Islet precursor cell (in vitro differentiated cells): ENCODE measurements at places on chromosomes 3 and 15.
A peak's percentile ranks its signal among the peaks of the same experiment; 100 is the strongest.

GRCh38 chr3:41997702-41998550 lies 36.0 kb upstream of the ULK4 start:
- no peak for DNase-seq

GRCh38 chr15:77541421-77542181 lies 91.1 kb downstream of the LINGO1 start:
- DNase-seq: peak; percentile 81

DNA sequence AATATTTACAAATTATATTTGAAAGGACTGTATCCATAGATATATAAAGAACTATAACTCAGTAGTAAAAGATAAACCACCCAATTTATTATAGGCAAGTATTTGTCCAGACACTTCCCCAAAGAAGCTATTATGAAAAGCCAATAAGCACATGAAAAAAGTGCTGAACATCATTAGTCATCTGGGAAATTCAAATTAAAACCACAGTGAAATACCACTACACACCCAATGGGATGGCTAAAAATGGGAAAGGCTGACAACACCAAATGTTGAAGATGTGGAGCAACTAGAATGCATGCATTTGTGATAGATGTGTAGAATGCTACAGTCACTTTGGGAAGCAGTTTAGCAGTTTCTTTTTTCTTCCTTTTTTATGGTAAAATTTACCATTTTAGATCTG lies 147.0 kb downstream of the PDE8A start:
- DNase-seq: no peak

DNA sequence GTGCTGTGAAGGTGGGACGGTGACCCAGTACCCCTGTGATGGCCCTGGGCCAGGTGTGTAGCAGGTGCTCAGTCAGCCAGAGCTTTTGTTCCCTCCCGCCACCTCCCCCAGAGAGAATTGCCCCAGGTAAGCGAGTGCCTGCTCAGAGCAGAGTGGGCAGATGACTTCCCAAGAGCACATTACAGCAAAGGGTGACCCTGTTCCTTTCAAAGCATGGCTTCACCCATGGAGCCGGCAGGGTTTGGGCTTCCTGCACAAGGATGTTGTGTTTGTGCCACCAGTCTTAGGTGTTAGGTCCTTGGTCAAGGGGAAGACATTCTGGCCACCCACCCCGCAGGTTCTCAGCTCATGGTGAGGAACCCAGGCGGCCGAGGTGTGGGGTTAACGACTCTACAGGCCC lies 30.7 kb downstream of the SLC6A6 start:
- DNase-seq: no peak

GRCh38 chr3:55074796-55075195 lies 146.9 kb upstream of the LRTM1 start:
- no peak for DNase-seq

- DNase-seq: peak; percentile 61
Measured at GRCh38 chr3:149010504-149010951, 19.2 kb downstream of the GYG1 start.

GRCh38 chr3:111970376-111970775 lies 8.4 kb upstream of the ABHD10 start:
- no peak for DNase-seq

DNA sequence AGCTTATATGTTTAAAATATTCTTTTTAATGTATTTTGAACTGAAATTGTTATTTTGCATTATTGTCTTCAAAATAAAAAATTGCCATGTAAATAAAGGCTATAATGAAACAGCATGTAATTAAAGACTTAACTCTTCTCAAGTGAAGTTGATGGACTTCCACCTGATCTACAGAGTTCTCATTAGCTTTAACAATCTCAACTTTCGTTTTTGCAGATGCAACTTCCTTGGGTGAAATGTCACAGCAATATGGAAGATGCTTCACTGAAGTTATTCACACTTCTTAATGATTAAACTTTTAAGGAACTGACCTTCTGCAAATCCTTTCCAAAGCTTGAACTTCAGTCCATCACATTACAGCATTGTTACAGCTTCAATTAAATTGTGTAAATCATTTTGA lies 63.6 kb downstream of the OSTN start:
- no peak for DNase-seq

GRCh38 chr3:149581681-149582370 lies 76.0 kb downstream of the WWTR1 start:
- DNase-seq: peak; percentile 94

- DNase-seq: no peak
Measured at GRCh38 chr3:49172551-49173041, 1.2 kb downstream of the KLHDC8B start.

GRCh38 chr3:31551646-31552045 lies 18.9 kb downstream of the STT3B start:
- DNase-seq: no peak

- DNase-seq: no peak
Measured at GRCh38 chr3:132062535-132062934, 27.7 kb upstream of the CPNE4 start.

DNA sequence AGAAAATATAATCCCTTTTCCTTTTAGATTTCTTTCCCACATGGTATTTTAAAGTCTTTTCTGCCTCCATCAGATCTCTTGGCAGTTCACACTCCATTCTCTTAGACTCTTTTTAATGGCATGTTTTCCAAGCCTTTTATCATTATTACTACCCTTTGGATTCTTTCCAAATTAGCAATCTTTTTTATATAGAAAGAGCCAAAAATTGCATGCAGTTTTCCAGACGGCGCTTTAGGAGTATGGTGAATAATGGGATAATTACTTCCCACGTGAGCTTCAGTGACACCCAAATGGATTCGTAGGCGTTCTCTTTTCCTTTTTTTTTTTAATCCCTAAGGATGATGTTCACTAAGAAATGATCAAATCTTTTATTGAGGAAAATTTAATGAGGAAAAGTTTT lies 354.8 kb upstream of the DNAJC19 start:
- DNase-seq: no peak

GRCh38 chr3:176505878-176506621 lies 691.2 kb downstream of the TBL1XR1 start:
- DNase-seq: peak; percentile 73

- DNase-seq: no peak
Measured at GRCh38 chr15:92294759-92295158, 98.9 kb upstream of the ST8SIA2 start.

DNA sequence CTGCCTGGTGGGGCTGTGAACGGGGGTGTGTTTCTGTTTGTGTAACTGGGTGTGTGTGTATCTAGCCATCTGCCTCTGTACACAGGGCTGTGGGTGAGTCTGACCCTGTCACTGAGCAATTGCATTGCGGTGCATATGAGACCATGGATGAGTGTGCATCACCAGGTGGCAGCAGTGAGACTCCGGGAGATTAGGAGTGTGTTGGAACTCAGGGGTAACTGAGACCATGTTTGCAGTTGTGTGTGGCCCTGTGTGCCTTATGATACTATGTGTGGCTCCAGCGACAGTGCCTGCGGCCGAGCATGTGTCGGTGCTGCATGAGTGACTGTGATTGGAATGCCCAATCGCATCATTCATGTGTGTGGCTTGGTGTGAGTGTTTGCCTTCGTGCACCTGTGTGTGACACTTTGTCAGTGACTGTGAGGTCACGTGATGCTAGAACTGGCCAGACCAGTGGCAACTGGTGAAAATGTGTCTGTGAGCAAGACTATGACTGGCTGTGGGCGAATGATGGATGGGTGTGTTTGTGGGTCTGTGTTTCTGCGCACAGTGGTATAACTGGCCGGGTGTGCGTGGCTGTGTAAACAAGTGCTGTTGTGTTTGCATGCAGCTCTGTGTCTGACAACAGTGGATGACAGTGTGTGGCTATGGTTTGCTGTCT lies 14.0 kb downstream of the VILL start:
- peak; percentile 90 for DNase-seq

DNA sequence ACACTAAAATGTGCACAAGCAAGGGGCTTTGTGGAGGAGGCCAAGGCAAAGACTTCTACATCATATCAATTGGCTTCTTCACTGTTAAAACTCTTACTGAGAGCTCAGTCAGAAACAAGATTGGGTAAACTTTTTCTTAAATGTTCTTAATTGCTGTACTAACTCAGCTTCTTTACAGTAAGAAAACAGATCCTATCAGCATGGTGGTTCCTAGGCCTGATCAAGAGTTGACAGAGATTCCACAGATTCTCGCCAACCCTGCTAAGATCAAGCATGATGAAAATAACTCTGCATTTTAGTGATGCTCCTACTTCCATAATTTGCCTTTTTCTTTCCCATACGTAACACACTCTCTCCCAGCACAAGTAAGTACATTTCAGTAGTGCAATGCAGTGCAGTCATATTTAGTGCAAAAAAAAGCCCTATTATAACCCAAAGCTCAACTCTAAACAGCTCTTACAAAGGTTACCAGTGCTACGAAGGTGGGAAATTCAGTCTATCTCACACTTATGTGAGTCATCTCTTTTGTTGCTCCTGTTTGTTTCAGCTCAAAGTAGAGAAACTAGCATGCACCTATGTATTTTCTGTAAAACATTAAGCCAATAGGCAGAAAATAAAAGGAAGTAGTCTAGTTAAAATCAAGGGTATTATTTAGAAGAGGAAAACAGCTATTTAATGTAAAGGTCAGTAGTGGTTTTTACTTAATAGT lies 29.9 kb downstream of the TIGIT start:
- DNase-seq: no peak

- DNase-seq: peak; percentile 17
Measured at GRCh38 chr3:45568848-45569762, 25.4 kb upstream of the LIMD1 start.

GRCh38 chr3:12574131-12574530 lies 17.2 kb downstream of the MKRN2 start:
- no peak for DNase-seq

- DNase-seq: no peak
Measured at GRCh38 chr3:38842266-38842965, 26.4 kb upstream of the SCN10A start.

- no peak for DNase-seq
Measured at GRCh38 chr3:120506076-120506827, 55.5 kb upstream of the FSTL1 start.

GRCh38 chr3:18752273-18752934 lies 327.3 kb upstream of the SATB1 start:
- DNase-seq: no peak

GRCh38 chr15:97027772-97028171 lies 697.3 kb downstream of the NR2F2 start:
- no peak for DNase-seq

- DNase-seq: no peak
Measured at GRCh38 chr15:39966521-39966920, 32.6 kb downstream of the EIF2AK4 start.

- DNase-seq: no peak
Measured at GRCh38 chr3:195059471-195060216, 211.3 kb downstream of the XXYLT1 start.

- DNase-seq: no peak
Measured at GRCh38 chr3:160886421-160886820, 130.4 kb downstream of the PPM1L start.

DNA sequence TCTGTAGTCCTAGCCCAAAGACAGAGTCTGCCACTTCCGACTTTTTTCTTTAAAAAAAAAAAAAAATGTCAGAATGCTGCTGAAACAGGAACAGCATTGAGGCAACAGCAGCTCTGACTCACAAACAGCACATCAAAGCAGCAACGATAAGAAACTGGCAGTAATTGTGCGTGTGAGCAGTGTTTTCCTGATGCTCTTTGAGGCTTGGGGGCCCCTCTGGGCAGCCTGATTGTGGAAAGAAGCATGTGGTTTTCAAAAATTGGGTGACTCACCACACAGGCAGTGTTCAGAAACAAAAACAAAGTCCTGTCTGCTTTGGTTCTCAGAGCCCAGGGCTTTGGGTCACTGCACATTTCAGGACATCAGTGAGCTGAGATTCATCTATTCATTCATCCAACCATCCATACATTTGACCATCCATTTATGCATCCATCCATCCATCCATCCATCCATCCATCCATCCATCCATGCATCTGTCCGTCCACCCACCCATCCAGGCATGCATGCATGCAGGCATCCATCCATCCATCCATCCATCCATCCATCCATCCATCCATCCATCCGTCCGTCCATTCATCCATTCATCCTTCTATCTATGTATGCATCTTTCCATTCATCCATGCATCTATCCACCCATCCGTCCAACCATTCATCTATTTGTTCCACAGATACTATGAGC lies 308.4 kb downstream of the RPLP1 start:
- peak; percentile 97 for DNase-seq

DNA sequence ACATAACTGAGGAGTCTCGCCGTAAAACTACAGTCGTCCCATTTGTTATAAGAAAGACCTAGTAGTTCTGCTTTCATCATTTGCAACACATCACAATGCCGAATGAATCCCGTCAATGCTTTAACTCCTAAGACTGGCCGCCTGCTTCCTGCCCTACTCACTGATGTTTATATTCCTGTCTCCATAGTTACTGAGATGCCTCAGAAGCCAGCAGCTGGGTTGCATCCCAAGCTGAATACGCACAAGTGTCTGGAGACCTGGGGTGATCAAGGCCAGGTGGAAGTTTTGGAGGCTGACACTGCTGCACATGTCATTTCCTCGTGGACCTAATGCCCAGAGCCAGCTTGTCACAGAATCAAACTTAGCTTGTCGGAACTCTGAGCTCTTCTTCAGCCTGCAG lies 95.2 kb upstream of the UBE2E1 start:
- peak; percentile 82 for DNase-seq

GRCh38 chr15:66907826-66908743 lies 157.3 kb upstream of the SMAD3 start:
- peak; percentile 50 for DNase-seq

DNA sequence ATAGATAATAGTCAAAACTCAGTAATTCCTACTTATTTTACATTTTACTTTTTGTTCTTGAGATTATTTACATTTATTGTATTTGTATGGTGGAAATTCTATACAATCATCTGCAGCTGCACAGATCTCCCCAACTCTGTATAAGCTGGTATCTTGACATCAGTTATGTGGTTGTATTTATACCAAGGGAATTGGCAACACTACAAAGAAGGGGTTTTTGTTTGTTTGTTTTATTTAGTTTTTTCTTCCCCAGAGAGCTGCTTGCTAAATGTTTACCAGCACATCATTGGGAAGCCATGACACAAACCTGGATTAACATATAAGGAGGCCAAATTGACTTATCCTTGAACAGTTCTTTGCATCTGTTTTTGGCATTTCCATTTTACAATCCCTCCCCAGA lies 389.2 kb upstream of the KCNMB2 start:
- no peak for DNase-seq

GRCh38 chr3:36681867-36682266 lies 82.5 kb downstream of the DCLK3 start:
- DNase-seq: no peak
